ENCODE measurements at places on chromosomes 16 and 17. TPM values are rescaled to one million over a fixed set of nuclear protein-coding genes. Genes with fewer than 3 reads are reported as not detected.

ALOX12 gene
- total RNA-seq, result not detected

LPO gene
- total RNA-seq, result not detected

TTLL6 gene
- total RNA-seq, result not detected

DNA sequence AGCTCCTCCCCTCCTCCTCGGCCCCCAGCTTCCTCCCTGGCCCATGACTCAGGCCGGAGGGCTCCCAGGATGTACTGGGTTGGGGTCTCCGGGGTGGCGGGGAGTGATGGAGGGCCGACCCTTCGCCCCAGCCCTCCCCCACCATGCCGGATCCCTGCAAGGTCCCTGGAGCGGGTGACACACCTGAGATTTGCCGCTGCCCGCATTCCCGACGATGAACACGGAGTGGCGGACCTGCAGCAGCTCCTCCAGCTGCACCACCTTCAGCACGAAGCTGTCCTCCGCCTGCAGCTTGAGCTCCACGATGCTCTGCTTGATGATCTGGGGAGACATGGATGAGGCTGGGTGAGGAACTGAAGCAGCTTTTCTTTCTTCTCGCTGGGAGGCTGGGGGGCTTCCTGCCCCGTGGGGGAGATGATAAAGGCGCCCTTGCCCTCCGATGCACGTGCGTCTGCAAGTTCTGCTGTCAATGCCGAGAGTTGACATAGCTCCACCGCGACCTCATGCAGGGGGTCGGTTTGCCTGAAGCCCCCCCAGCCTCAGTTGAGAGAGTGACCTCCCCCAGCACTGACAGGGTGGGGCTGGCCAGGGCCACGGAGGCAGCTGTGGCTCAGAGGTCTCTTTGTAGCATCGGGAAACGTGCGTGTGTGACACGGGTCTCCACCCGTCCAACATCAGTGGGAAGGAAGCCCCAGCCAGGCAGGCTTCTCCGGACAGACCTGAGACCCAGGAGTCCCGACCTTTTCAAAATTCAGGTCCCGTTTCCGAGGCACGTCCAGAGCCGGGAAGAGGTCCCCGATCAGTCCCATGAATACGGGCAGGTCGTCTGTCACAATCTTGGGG is 83.1 kb downstream of the DNAH17 start:
- DNase-seq, result no peak
- H3K4me3 ChIP-seq, result no peak overlapping the region
- H3K27me3 ChIP-seq, result peaks cover 14% of the 10 kb centered on the region
- no peaks in the 10 kb centered on the region for H3K36me3 ChIP-seq
- no peak overlapping the region for H3K27ac ChIP-seq
- H3K4me1 ChIP-seq, result no peaks in the 10 kb centered on the region

DNA sequence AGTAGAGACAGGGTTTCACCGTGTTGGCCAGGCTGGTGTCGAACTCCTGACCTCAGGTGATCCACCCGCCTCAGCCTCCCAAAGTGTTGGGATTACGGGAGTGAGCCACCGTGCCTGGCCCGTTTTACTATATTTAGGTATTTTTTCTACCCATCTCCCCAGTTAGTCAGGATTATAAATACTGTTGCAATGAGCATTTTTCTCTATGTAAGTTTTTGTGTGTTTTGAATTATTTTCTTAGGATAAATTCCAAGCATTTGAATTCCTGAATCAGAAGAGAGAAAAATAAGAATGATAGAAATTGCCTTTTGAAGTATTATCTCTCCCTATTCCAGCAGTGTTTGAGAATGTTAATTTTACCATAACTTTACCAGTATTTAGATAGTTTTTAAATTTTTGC is 36.6 kb downstream of the KIAA0513 start:
- peaks cover 9% of the 10 kb centered on the region for H3K36me3 ChIP-seq
- H3K4me1 ChIP-seq, result no peaks in the 10 kb centered on the region

- peaks cover 29% of the 10 kb centered on the region for H3K4me1 ChIP-seq
- H3K36me3 ChIP-seq, result no peaks in the 10 kb centered on the region
- H3K27me3 ChIP-seq, result no peaks in the 10 kb centered on the region
- H3K4me3 ChIP-seq, result peak overlapping the region; percentile 59
Measured at GRCh38 chr16:67249178-67250044, 632 bp downstream of the SLC9A5 start.

TERB1 gene
- total RNA-seq, result under 0.01 TPM

ZG16 gene
- total RNA-seq, result not detected

GRCh38 chr17:379531-380465 is 27.2 kb upstream of the RPH3AL start:
- no peak overlapping the region for H3K4me3 ChIP-seq
- no peak for DNase-seq
- H3K36me3 ChIP-seq, result no peaks in the 10 kb centered on the region
- H3K27ac ChIP-seq, result no peak overlapping the region
- H3K27me3 ChIP-seq, result peaks cover 18% of the 10 kb centered on the region

DNA sequence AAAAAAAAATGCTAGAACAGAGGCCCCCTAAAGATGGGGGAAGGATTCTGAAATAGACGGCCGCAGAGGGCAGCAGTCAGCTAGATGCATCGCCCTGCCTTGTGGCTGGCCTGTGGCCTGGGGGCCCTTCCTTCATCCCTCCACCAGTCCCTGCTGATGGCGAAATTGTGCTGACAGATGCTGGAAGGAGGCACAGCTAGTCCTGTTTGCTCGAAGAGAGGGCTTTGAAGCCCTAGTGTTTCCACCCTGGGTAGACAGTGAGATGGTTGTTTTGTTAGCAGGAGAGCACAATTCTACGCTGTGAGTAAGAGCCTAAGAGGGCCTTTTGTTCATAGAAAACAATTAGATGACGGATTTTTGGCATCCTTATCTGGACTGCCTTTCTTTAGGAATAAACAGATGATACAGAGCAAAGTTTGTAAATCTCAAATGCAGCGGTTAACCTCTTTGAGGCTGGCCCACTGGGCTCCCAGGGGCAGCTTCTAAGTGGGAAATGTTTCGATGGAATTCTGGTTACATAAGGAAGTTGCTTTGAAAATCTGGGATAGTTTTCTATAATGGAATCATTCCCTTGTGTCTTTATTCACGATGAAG is 23.0 kb downstream of the VPS35L start:
- no peaks in the 10 kb centered on the region for H3K27me3 ChIP-seq
- no peak overlapping the region for H3K27ac ChIP-seq
- H3K4me3 ChIP-seq, result no peak overlapping the region
- no peak for DNase-seq
- H3K4me1 ChIP-seq, result no peaks in the 10 kb centered on the region

- H3K4me3 ChIP-seq, result peak overlapping the region; percentile 2
- H3K27ac ChIP-seq, result peak overlapping the region; percentile 15
- DNase-seq, result peak; percentile 78
- no peaks in the 10 kb centered on the region for H3K27me3 ChIP-seq
Measured at GRCh38 chr17:57946798-57947358, 8.3 kb downstream of the CUEDC1 start.

GRCh38 chr17:42857389-42857788 is 6.4 kb downstream of the AOC3 start:
- no peak for DNase-seq
- H3K4me1 ChIP-seq, result no peaks in the 10 kb centered on the region
- peaks cover 20% of the 10 kb centered on the region for H3K27me3 ChIP-seq
- H3K4me3 ChIP-seq, result no peak overlapping the region
- no peaks in the 10 kb centered on the region for H3K36me3 ChIP-seq

DNA sequence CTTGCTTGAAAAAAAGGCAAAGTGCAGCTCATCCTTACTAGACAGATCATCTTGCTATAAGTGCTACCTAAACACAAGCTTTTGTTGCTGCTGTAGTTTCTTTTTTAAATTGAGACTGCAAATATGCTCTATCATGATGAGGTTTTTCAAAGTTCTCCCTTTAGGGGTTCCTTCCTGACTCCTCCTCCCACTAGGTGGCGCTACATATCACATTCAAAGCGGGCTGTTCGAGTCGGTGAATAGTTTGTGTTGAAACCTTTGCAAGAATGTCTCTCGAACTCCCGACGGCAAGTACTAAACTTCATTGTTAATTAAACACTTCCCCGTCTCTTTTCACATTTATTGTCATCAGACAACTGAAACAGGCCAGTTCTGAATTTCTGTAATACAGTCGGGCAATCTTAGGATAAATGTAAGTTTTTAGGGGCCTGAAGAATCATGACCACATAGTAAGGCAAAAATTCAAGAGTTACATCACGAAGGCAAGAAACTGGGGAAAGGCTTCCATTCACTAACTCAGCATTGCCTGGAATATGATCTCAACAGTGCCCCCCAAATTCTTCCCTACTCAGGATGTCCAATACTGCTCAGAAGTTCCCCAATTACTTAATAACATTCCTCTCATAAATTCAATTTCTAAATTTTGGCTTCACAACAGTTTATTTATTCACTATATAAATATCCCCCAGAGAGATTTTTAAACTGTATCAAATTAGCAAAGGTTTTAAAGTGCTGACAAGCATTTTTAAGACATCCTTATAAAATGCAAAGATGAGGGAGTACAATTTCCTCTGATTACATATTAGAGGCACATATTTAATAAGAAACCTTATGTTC is 6.7 kb downstream of the HS3ST3A1 start:
- H3K27me3 ChIP-seq, result no peaks in the 10 kb centered on the region
- no peaks in the 10 kb centered on the region for H3K36me3 ChIP-seq
- H3K4me1 ChIP-seq, result peaks cover 21% of the 10 kb centered on the region
- peak overlapping the region; percentile 9 for H3K4me3 ChIP-seq

PHOSPHO1 gene
- under 0.01 TPM for total RNA-seq

C16orf89 gene
- not detected for total RNA-seq

OTOA gene
- total RNA-seq, result not detected

AP1G1 gene
- 86.1 TPM for total RNA-seq
